ENCODE measurements at places on chromosomes 2 and 18.

DNA sequence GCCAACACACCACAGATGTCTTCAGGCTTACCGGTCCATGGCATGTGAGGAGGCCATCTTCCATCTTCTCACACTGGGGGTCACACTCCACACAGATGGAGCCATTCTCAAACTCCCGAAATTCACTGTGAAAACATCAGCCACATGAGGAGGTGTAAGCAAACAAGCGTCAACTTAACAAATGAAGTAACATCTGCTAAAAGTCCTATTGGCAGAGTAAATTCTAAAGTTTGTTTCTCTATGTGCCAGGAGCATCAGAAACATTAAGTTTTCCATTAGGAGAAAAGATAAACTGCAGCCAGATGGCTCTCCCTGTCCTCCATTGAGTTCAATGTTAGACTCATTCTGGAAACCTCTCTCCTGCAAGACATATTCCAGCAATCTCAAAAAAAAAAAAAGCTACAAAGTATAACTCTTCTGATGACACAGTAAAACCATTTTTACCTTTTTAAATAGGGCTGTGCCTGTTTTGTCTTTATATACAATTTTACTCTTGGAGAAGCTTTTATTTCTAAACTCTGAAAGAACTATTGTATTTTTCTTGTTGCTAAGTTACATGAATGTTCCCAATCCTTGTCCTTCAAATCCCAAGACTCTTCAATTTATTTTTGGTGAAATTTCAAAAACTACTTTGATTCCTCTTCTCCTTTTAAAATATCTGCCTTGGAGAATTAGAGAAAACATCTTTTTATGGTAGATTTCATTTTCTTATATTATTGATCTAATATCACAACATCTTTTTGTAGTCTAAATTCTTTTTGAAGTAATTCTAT, 865.3 kb downstream of the ERBB4 start:
- no peak for DNase-seq

DNA sequence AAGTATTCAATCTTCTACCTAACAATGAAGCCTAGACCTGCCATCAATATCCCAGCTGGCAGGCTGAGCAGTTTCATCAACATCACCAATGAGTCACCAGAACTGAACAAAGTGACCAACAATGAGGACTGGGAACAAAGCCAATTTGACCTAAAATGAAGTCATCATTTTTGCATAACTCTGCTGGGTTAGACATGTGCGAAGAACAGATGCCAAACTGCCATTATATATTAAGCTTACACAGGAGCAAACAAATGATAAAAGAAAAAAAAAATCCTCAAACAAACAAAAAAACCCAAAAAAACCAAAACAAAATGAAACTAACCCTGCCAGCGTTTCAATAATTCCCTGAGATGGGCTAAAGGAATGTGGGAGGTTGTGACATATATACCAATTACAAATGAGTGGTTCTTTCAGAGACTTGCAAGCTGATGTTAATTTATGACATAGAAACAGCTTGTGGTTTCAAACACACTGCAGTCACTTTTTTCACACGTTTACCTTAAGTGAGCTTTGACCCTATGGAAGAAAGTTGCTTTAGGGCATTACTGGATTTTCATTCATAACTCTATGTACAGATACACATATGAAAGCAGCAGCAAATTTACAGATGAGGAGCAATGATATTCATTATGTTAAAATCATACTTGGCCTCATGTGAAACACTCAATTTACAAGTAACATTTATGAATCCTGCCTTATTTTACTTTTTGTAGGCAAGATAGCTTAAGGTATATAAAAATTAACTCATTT, 56.9 kb upstream of the CCDC141 start:
- DNase-seq, result peak; percentile 97

DNA sequence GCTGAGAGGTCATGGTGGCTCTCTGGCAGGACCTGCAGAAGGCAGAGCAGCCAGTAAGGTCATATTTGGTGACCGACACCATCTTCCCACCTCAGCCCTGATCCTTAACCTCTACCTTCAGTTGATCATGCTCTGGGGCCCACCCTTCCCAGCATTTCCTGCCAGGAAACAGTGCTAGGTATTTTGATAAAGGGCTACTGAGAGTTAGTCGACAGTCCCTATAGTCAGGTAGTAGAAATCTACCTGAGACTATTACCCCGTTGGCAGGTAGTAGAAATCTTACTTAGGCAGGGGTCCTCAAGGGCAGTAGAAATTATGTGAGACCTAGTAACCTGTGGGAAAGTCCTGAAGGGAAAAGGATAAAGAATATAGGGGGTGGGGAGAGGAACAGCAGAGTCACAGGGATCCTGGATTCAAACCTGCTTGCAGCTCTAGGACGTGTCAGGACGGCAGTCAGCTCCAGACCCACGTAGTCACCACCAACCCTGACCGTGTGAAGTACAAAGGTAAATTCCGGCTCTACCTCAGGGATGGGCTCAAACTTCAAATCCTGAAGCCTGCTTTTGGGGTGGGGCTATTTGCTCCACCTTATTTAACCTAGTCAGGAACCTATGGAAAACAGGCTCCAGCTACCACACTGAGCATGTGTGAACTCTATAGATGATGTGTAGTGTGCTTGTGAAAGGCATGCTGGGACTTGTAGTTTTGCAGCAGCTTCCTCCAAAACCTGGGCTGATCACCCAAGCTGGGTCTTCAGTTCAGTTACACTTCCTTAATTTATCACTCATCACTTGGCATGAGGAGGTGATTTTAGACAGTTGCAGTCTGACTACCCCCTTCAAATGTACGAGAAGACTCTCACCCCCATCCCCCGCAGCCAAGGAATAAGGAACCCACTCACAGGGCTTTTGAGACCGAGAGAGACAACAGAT, at the start of gene DQX1:
TSS of gene DQX1 (minus strand) at position 515 of the 932 bp plus-strand sequence. CDS start at position 13, 502 bp downstream.
- no peak for DNase-seq

- peak; percentile 87 for DNase-seq
These were observed 44.6 kb downstream of the DPP4 start for GRCh38 chr2:162029287-162029901.

Measured in astrocyte of the hippocampus (primary cell).